Suprapubic skin (tissue), 4 donors: ENCODE measurements at places on chromosomes 4 and X.

GRCh38 chrX:69600182-69600581 lies 15.7 kb upstream of the EDA start:
- H3K4me3 ChIP-seq, result no peak overlapping the region
- no peaks in the 10 kb centered on the region for H3K27me3 ChIP-seq
- H3K4me1 ChIP-seq, result no peaks in the 10 kb centered on the region
- DNase-seq, result no peak
- H3K36me3 ChIP-seq, result no peaks in the 10 kb centered on the region

DNA sequence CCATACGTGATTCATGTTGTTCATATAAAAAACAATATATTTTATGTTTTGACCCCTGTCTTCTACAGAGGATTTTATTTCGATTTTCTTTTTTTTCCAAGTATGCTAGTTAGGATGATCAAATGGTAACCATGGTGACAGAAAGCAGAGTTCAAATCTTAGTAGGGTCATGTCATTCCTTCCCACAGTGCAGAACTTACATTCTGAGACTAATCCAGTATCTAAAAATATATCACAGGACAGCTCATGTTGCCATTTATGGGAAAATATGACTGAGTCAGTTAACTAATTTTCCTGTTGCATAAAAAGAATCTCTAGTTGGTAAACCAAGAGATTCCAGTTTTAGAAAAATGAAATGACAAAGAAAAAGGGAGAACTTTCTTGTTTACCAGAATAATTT lies 209.5 kb downstream of the PARM1 start:
- H3K4me3 ChIP-seq, result no peak overlapping the region
- no peaks in the 10 kb centered on the region for H3K4me1 ChIP-seq
- H3K36me3 ChIP-seq, result no peaks in the 10 kb centered on the region
- H3K27me3 ChIP-seq, result no peaks in the 10 kb centered on the region
- DNase-seq, result no peak
- no peak overlapping the region for H3K27ac ChIP-seq

- DNase-seq, result no peak
- H3K4me3 ChIP-seq, result no peak overlapping the region
- H3K4me1 ChIP-seq, result no peaks in the 10 kb centered on the region
- no peaks in the 10 kb centered on the region for H3K27me3 ChIP-seq
Measured at GRCh38 chr4:11768251-11768972, 339.7 kb upstream of the HS3ST1 start.

DNA sequence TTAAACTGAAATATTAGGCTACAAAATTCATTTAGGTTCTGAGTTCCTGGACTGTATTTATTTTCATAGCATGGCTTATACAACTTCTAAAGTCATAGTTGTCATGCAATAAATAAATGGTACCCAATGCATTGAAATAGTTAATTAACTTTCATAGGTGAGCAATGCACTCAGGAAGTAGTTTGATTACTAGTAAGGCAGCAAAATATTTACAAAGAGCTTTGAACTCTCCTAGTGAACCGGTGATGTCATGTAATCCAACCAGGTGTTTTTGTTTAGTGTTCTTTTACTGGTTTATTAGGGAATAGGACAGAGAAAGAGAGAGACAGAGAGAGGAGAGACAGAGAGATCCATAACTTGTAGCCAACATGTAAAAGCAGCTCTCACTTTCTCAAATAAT lies 228.6 kb upstream of the CTSO start:
- no peaks in the 10 kb centered on the region for H3K4me1 ChIP-seq
- no peak for DNase-seq
- H3K36me3 ChIP-seq, result no peaks in the 10 kb centered on the region
- no peak overlapping the region for H3K27ac ChIP-seq

GRCh38 chr4:35228313-35228712 lies 1016.0 kb downstream of the ARAP2 start:
- H3K4me3 ChIP-seq, result no peak overlapping the region
- no peak overlapping the region for H3K27ac ChIP-seq
- no peaks in the 10 kb centered on the region for H3K4me1 ChIP-seq
- no peaks in the 10 kb centered on the region for H3K36me3 ChIP-seq
- no peak for DNase-seq
- H3K27me3 ChIP-seq, result no peaks in the 10 kb centered on the region

- no peaks in the 10 kb centered on the region for H3K27me3 ChIP-seq
- H3K4me1 ChIP-seq, result no peaks in the 10 kb centered on the region
- no peak for DNase-seq
- H3K27ac ChIP-seq, result no peak overlapping the region
Measured at GRCh38 chr4:181083757-181084361, 1159.3 kb upstream of the TENM3 start.

- no peaks in the 10 kb centered on the region for H3K27me3 ChIP-seq
- H3K36me3 ChIP-seq, result no peaks in the 10 kb centered on the region
- no peaks in the 10 kb centered on the region for H3K4me1 ChIP-seq
- DNase-seq, result no peak
- no peak overlapping the region for H3K4me3 ChIP-seq
Measured at GRCh38 chr4:158253350-158253980, 43.2 kb downstream of the TMEM144 start.

GRCh38 chr4:147789596-147789995 lies 57.7 kb downstream of the ARHGAP10 start:
- no peak overlapping the region for H3K4me3 ChIP-seq
- H3K27ac ChIP-seq, result no peak overlapping the region
- no peak for DNase-seq
- no peaks in the 10 kb centered on the region for H3K27me3 ChIP-seq
- H3K36me3 ChIP-seq, result no peaks in the 10 kb centered on the region
